ENCODE measurements at places on chromosomes 5 and 9.

GRCh38 chr9:104866191-104866590, 61.8 kb downstream of the ABCA1 start:
- no peak for DNase-seq

- no peak for DNase-seq
Observed at GRCh38 chr5:116892993-116893392, 318.4 kb upstream of the SEMA6A start.

DNA sequence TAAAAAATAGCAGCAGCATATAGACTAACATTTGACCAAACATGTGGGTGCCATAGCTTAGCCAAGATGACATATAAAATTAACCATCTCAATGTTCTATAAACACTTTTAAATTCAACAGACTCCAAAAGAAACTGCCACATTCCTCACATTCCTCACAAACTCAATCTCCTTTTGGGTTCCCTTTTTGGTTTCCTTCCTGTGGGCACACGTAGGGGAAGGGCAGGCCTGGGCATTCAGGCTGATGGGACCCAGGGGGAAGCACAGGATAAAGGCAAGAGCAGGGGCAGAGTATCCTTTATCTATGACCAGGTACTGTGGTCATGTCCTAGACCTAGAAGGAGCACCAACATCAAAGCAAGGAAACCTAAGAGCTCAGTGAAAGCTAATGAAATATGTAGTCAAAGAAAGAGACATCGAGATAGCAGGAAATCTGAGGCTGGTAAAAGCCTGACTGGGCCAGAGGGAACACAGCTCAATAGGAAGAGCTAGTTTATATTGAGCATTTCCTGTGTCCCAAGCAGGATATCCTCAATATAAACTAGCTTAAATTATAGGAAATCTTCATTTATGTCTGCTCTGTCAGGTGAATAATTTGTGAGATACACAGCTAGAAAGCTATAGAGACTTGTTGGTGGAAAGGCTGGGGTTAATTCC, 13.6 kb upstream of the ERAP1 start:
- no peak for DNase-seq

DNA sequence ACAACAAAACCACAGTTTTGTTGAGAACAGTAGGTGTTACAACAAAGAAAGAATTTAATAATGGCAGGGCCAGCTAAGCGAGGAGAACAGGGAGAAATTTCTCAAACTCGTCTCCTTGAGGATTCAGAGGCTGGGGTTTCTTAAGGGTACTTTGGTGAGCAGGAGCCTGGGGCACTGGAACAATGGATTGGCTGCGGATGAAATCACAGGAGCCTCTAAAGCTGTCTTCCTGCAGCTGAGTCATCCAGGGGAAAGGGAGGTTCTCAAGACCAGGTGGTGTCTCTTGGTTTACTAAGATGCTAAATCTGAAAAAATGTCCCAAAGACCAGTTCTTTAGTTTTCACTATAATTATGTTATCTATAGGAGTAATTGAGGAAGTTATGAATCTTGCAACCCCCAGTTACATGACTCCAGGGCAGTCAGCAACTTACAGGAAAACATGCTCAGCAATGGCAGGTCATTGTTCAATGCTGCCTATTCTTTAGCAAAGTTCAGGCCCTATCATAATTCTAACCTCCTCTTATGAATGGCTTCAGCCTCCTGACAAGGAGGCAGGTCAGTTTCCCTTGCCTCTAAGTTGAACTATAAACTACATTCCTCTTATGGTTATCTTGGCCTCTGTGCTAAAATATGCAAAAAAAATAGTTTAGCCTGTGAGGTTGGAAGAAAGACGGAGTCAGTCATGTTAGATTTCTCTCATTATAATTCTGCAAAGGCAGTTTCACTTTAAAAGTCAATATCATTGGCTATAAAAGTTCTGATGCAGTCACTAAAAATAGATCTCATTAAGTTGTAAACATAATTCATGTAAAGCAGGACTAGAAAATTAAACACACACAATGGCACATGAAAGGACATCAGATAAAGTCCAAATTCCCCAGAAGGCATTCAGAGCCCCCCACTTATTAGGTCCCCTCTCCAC, 63.3 kb upstream of the CKS2 start:
- no peak for DNase-seq

DNA sequence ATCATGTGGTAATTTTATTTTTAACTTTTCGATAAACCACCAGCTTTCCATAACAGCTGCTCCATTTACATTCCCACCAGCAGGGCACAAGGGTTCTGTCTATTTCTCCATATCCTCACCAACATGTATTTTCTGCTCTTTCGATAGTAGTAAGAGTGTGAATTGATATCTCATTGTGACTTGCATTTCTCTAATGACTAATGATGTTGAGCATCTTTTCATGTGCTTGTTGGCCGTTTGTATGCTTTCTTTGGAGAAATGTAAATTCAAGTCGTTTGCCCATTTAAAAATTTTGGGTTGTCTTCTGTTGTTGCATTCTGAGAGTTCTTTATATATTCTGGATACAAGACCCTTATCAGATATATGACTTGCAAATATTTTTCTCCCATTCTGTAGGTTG, 45.9 kb downstream of the PSD2 start:
- DNase-seq, result no peak

GRCh38 chr5:140293091-140293848, 9.6 kb downstream of the PFDN1 start:
- DNase-seq, result no peak

DNA sequence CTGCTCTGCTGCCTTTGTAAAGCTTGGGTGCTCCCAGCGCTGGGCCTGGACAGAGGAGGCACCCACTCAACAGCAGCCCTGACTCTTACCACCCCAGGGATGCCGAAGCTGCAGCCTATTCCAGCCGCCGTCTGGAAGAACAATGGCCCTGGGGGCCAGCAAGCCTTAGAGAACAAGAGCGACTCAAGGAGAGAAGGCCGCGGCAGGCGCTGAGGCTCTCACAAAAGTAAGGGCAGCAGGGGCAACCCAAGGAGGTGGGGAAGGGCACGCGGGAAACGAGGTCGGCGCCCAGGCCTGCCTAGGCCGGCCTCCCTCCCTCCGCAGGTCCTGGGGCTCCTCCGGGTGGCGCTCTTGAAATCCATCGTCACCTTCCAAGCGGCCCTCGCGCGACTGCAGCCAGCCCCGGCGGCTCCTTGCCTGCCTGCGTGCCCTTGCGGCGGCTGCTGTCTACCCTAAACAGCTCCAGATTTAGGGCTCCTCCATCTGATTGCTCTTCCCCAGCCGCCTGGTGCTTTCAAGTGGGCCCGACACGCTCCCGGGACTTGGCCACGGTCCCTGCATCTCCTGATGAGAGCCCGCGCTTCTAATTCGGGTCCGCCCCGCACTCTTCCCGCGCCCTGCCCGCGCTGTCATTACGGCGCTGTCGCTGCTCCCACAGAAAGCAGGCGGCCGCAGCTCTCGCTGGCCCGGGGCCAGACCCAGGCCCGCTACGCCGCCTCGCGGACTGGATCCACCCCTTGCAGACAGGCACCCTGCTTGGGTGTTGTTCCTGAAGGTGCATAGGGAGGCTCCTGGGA, 213.3 kb downstream of the SEMA6A start:
- peak; percentile 68 for DNase-seq

- no peak for DNase-seq
Observed at GRCh38 chr5:24161559-24161958, 483.2 kb downstream of the CDH10 start.

DNA sequence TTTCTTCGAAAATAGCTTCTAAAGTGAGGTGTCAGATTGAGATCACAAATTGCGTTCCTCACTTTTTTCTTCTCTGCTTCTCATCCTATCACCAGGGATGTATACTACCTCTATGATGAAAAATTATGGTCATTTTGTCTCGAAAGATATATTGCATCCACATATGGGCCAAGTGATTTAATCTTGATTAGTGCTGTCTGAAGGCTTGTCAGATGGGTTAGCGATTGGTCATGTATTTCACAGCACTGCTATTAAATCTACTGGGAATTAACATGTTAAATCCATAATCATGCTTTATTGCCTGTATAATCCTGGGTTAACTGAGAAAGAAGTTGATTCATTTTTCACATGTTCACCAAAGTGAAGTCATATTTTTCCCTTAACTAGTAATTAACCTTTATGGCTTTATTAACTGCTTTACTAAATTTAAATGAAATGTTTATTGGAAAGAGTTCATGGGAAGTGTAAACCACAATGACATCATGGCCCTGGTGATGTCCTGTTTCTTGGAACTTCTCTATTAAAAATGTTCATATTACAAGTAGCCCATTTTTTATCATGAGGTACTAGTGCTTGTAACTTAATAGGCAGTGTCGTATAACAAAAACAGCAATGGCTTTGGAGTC, 193.3 kb downstream of the SMC2 start:
- no peak for DNase-seq

Measured in femur (tissue), 1 donor.